GM19239 (cell line): ENCODE measurements at places on chromosomes 2 and 18.

DNA sequence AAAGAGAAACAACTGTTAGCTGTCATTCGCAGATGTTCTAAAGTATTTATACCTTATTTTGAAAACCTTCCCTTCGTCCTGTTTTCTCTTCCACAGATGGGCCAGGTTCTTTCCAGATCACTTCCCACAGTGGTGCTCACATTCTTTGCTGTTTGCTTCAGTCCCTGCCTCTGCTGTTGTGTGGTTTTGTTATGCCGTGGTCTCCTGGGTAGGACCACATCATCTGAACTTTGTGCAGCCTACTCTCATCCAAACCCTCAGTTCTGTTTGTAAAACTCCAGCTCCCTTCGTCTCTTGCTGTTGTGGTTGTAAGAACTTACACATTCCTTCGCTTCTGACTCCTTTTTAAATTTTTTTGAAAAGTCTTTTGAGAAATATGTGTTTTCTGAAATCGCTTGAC lies 38.1 kb downstream of the ZNF236 start:
- DNase-seq: no peak

GRCh38 chr2:65212115-65212514 lies 15.5 kb upstream of the ACTR2 start:
- no peak for DNase-seq

DNA sequence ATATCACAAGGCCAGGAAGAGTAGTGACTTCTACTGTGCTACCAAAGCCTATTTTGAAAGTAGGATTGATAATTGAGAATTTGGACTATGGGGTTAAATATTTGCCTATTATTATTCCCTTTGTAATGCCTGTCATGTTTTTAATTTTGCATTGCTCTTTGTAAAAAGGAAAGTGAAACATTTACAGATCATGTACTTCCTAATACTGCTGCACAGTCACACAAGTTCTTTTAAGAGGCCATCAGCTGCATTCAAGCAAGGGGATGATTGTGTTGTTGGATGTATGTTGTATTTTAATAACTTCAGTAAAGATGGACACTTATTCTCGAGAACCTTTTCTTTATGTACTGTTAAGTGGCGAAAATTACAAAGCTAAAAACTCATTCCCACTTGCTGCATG lies 70.1 kb downstream of the PLEKHA3 start:
- peak; percentile 9 for DNase-seq

DNA sequence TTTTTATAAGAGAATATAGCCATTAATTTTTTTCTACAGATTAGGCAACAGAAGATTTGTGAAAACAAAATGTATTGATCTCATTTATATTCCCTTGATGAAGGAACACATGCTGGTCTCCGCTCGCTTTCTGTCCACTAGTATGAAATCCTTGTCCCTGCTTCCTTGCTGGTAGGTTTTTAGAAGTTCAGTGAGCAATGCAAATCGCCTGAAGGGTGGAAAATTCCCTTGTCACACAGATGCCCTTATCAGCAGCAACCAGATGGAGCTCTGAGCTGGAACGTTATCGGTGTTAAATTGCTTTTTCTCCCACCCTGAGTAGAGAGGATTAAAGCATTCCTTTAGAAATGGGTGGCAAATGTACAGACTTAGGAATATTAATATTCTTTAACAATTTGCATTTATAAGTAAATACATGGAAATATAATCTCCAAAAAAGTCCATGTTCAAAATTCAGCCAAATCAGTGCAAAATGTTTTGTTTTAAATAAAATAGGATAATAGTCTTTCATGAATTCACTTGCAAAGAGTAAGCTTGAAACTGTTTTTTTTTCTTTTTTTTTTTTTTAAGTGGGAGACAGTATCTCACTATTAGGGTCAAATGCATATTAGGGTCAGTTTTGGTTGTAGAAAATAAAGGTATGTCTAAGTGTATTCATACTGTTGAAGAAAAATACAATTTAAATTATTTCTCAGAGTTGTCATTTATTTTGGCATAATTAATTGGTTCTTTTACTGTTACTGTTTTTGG lies 164.0 kb upstream of the MYO3B start:
- no peak for DNase-seq

GRCh38 chr2:99648906-99649789 lies 159.3 kb upstream of the REV1 start:
- DNase-seq: no peak

- no peak for DNase-seq
Measured at GRCh38 chr18:23684515-23685197, 4.6 kb upstream of the LAMA3 start.

DNA sequence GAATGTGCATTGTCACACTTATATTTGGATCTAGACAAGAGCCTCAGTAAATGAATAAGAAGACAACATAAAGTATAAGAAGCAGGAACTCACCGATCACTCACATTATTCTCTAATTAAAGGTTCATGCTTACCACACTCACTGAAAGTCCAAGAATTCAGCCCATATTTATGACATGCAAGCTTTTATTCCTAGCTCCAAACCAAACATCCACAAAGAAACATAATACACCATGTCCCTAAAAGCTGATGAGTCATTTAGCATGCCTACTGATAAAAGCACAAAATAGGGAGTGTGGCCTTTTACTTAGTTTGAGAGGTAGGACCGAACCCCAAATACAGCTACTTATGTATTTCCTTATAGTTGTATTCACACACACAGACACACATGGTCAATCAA lies 1094.6 kb upstream of the CDH2 start:
- DNase-seq: no peak

- no peak for DNase-seq
Measured at GRCh38 chr2:120936476-120937334, 201.0 kb downstream of the GLI2 start.

DNA sequence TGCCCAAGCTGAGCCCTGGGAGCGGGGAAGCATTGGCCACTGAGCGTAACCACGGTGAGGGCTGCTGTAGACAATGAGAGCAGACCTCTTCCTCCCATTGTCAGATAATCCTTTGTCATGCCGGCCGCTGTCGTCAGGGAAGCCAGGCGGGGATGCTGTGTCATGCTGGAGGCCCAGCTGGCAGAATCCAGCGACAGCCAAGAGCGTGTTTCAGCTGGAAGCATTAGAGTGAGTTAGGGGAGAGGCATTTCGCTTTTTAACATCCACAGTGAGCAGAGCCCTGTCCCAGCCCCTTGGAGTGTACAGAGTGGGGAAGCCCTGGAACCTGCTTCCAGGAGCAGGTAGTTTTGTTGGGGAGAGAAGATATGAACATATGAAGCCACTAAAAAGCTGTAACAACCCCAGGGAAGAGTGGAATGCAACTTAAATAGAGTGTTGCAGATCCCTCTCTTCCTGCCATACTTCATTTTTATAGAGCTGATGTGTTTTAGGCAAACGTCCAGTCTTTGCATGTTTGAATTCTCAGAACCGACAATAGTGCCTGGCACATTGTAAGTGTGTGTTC lies 7.0 kb downstream of the CTIF start:
- DNase-seq: no peak

GRCh38 chr2:26583381-26583911 lies 57.7 kb downstream of the CIB4 start:
- no peak for DNase-seq

DNA sequence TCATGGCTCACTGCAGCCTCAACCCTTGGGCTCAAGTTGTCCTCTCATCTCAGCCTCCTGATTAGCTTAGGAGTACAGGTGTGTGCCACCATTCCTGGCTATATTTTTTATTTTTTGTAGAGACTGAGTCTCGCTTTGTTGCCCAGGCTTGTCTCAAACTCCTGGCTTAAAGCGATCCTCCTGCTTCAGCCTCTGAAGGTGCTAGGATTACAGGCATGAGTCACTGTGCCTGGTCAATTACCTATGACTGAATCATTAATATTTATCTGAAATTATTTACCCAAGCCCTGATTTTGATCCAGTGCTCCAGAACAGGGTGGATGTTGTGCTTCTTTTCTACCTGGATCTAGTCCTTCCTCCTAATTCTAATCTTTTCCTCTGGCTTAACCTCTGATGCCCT lies 87.8 kb downstream of the MAP2 start:
- DNase-seq: no peak

DNA sequence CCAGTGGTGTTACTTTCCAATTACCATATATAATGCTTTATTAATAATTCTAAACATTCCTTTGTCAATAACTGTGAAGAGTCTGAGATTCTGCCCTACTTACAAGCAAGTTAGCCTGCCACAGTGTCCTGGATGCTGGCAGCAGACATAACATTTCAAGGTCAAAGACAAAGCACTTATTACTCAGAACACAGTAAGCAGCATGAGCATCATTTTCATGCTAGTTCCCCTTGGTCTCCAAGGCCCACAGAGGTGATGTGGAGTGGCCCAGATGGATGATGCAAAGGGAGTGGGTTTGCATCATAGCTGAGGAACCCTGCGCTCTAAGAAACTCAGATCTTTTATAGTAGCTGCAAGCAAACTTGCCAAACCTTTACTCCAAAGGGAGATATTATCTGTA lies 349.7 kb downstream of the ZEB2 start:
- DNase-seq: no peak
